ENCODE measurements at places on chromosomes 7 and 10.

DNA sequence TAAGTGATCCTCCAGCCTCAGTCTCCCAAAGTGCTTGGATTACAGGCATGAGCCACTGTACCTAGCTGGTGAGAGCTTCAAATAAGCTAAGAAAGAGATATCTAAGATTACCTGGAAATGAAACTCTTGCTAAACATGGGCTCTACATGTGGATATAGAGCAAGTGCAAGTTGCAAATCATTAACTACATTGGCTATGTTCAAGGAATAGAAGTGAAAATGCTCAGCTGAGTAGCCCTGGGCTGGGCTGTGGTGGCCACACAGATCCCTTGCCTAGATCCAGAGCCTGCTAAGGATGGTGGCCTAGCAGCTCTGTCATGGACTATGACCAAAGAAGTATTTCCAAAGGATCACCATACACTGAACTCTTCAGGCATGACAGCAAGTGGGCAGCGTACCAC, 209.3 kb downstream of the PLXNA4 start:
- no peak for DNase-seq

DNA sequence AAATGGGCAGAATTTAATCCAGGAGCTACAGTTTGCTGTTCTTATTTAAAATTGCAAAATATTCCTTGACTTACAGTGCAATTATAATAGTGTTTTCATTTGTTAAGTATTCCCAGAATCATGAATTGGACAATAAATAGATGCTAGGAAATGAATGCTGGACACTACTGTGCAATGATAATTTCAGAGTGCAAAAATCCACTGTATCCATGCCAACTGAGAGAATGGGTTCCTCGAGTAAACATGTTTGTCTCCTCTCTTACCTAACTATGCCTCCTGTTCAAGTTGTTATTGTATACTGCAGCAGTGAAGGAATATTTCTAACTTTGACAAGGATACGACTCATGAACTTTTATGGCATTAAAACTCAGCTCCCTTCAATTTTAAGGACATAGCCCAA, 1396.3 kb downstream of the GATA3 start:
- DNase-seq: no peak

DNA sequence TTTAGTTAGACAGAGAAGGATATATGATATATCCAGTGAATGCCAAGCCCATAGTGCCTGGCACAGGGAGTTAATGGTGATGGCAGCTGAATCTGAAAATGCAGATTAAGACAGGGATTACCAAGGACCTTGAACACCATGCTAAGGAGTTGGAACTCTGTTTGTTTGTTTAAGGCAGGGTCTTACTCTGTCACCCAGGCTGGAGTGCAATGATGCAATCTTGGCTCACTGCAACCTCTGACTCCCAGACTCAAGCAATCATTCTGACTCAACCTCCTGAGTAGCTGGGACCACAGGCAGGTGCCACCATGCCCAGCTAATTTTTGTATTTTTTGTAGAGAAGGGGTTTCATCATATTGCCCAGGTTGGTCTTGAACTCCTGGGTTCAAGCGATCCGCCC, 1.6 kb downstream of the AKR1D1 start:
- DNase-seq: no peak

DNA sequence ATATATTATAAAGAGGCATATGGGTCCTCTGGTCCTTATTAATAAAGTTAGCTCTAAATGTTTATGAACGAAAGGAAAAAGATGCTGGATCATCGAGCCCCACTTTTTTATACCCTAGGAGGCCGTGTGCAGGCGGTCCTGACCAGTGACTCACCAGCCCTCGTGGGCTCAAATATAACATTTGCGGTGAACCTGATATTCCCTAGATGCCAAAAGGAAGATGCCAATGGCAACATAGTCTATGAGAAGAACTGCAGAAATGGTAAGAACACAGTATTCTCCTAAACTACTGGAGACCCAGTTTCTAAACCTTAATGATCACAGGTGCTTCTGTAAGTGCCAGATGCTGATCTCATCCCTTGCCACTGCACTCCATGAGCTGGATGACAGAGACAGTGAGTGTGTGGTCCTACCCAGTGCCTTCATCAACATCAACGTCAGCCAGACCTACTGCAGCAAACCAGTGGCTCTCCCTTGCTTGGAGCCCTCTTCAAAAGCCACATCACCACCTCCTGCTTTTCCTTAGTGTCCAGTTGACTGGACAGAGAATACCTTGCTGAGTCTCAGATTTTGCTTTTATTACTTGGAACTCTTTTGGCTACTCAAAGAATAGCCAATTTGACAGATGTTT, 7.6 kb downstream of the GPNMB start:
- no peak for DNase-seq

DNA sequence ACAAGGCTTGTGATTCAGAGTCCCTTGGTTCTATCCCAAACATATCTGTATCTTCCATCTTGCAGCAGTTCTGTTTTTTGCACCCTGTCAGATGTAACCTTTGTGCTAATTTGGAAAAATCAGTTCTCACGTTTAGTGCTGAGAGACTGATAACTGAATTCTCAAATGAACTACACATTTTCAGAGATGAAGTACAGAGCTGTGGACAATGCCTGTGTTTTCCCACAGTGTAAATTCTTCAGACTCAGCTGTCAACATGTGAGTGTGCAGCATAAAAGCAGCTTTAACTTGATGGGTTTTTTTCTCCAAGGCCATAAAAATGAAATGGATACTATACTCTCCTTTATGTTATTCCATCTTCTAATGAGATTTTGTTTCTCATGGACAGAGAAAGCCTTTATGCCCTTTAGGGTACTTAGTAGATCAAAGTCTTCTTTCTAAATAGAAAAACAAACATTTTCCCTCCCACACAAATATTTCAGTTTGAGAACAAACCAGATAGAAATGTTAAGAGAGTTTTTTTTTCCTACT, 150.9 kb downstream of the SEMA3A start:
- DNase-seq: no peak

GRCh38 chr7:28408960-28409715, 3.2 kb upstream of the CREB5 start:
- peak; percentile 91 for DNase-seq

DNA sequence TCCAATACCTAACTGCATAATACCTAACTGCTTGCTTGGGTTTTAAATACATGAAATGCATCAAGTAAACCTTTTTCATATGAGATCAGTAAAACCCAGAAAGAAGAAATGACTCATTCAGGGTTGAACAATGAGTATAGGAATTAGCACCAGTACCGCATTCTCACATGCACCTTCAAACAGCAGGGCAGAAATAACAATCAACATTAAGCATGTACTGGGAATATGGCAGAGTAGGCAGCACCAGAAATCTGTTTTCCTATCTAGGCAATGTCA, 850.3 kb upstream of the SORCS1 start:
- no peak for DNase-seq

DNA sequence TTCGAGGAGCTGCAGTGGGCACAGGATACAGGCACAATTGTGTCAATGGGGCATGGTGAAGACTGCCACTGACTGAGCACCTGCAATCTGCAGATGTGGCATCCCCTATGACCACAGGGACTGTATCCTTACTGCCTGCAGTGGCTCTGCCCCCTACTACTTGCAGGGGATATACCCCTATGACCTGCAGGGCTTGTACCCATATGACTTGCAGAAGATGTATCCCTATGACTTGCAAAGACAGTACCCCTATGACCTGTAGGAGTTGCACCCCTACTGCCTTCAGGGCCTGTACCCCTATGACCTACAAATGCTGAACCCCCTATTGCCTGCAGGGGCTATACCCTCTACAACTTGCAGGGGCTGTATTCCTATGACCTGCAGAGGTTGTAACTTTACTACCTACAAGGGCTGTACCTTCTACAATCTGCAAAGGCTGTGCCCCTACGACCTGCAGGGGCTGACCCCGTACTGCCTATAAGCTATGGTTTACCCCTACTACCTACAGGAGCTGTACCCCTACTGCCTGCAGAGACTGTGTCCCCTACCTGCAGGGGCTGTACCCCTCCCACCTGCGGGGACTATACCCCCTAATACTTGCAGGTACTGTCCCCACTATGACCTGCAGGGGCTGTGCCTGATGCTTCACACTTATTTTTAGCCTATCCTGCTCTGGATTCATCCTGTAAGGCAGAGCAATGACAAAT, 65.9 kb upstream of the ADAM12 start:
- no peak for DNase-seq

GRCh38 chr7:133297093-133297492, 44.2 kb downstream of the EXOC4 start:
- no peak for DNase-seq

- DNase-seq: peak; percentile 13
Measured at GRCh38 chr7:135758531-135758932, 9.9 kb upstream of the FAM180A start.

DNA sequence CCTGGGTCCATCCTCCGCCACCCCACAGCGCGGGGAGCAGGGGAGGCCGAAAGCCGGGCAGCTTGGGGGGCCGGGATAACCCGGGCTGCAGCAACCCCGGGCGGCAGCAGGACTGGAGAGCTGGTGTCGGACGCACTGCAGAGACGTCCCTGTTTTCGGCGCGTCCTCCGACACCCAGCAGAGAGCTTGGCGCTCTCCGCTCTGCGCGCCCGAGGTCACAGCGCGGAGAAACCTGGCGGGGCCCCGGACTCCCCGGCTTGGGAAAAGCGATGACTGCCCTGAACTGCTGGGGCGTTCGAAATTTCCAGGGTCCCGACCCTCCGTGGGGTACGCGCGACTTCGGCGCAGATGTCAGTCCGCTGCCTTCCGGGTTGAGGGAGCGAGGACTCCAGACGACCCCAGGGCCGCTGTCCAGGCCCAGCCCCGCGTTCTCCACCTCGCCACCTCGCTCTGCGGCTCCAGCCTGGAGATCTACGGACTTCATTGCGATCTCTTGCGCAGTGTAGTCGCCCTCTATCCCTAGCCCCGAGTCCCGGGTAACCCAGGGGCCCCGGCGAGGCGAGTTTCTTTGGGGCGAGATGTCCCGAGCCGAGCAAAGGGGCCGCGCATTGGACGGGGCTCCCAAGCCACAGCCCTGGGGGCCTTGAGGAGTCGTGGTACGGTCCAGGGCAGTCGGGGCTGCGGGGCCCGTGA, 617 bp upstream of the FOXI2 start:
- DNase-seq: peak; percentile 67

DNA sequence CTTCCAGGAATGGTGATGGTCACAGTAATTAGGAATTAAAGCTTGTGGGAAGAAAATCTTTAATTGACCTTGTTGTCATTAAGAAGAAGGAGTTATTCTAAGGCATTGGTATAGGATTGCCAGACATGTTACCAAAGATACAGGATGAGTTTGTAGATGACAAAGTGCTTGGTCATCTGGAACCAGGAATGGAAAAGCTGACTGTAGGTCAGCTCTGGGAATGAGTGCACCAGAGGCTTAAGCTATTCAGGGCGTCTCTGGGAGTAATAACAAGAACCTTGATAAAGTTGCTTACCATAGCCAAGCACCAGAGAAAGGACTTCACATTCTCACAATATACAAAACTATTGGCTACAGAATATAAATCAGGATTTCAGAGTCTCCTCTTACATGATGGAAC, 89.0 kb downstream of the PHTF2 start:
- DNase-seq: no peak

All from neural progenitor cell (in vitro differentiated cells).